ENCODE measurements at places on chromosomes 5 and 9. TPM values are rescaled to one million over a fixed set of nuclear protein-coding genes. Genes with fewer than 3 reads are reported as not detected.

The WDR38 gene
- not detected for polyA plus RNA-seq

The KCNIP1 gene
- not detected for polyA plus RNA-seq

The ASS1 gene
- not detected for polyA plus RNA-seq

The RAB3C gene
- not detected for polyA plus RNA-seq

The CTNND2 gene
- 0.16 TPM for polyA plus RNA-seq

The CATSPER3 gene
- not detected for polyA plus RNA-seq

The FBXW2 gene
- 42.1 TPM for polyA plus RNA-seq

The OR1J2 gene
- polyA plus RNA-seq: not detected

The CCL28 gene
- polyA plus RNA-seq: 2.1 TPM

All from GM12878 (cell line).